MG63 (cell line): ENCODE measurements at places on chromosomes 16 and 17.

- DNase-seq, result no peak
These were observed 45.3 kb downstream of the WNT3 start for GRCh38 chr17:46773221-46773605.

- no peak for DNase-seq
These were observed 179.2 kb downstream of the IRF8 start for GRCh38 chr16:86078121-86078600.

- no peak for DNase-seq
These were observed 74.5 kb downstream of the KATNIP start for GRCh38 chr16:27624154-27625049.

GRCh38 chr16:79408355-79408754, 192.2 kb downstream of the MAF start:
- DNase-seq, result no peak

GRCh38 chr16:84021488-84021887, 21.1 kb downstream of the SLC38A8 start:
- no peak for DNase-seq

GRCh38 chr17:50412188-50412732, 13.8 kb upstream of the ACSF2 start:
- no peak for DNase-seq
